ENCODE measurements at places on chromosomes 3 and 15. TPM values are rescaled to one million over a fixed set of nuclear protein-coding genes. Genes with fewer than 3 reads are reported as not detected.

GRCh38 chr15:50280271-50280670 lies 14.7 kb upstream of the HDC start:
- DNase-seq, result no peak

DNA sequence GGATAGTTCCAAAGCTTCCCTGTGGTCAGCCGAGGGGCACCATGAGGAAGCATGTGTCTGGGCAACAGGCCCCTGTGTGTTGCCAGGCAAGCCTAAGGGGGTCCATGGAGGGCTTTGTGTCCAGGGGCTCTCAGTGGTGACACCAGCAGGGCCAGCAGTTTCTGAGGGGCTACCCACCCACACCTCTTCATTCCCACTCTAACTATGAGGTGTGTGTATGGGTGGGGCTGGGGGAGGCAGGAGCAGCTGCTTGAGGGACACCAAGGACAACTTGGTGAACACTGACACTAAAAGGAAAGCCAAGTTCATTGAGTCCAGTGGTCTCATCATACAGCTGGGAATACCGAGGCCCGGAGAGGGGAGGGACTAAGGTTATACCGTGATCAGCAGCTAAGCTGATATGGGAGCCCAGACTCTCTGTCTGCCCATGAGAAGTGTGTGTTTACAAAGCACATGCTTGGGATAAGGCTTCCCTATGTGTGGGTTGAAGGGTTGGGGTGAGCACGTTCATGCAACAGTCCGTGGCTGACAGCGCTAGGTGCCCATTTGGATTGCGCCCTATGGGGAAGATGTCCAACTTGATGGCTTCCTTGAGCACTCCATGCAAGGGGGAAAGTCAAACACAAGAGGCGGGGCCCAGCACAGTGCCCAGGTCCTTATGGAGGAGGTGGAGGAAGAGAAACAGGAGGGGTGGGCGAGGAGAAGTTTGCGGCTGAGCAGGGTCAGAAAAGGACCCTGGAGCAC lies 34.8 kb upstream of the CHRNB4 start:
- DNase-seq, result peak; percentile 33

DNA sequence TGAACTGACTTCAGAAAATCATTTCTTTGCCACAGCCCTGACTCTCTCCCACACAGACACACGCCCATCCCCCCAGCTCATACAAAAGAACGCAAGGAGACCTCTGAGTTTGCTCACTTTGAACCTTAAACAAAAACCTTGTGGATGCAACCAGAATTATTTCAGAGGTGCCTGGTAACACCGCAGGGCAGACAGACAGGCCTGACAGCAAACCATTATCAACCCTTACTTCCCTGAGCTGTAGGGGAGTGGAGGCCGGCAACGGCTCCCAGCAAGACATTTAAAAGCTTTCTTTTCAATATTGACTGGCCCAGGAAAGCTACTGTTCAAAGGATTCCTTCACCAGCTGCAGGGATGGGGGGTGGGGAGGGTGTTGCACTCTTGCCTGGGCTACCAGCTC lies 2.0 kb upstream of the EFCC1 start:
- no peak for DNase-seq

- DNase-seq, result no peak
Observed at GRCh38 chr15:69701198-69701597, 248.6 kb downstream of the RPLP1 start.

DNA sequence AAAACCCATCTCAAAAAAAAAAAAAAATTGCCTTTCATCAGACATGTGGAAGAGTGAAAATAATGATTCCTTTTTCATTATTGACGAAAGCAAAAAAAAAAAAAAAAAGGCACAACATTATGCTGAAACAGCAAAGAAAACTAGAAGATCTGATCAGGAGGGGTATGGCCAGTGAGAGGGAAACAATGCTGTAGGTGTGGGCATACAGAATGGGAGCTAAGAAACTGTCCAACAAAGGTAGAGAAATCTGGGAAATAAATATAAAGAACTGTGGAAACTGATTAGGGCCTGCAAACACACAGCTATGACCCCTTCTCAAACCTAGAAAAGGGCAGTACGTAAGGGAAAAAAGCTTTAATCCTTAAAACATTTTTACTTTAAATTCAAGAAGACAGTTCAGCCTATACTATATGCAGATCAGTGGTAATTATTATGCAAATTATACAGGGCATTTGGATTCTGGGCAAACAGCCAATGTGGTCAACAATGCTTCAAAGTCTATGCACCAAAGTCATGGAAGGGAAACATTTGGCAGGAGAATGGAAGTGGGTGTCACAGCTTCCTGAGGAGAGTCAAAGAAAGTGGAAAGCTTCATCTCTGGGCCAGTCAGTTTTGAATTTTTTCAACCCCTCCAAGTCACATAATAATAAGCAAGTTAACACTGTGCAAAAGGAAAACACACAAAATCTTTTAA lies 68.3 kb upstream of the SLC12A8 start:
- DNase-seq, result no peak

DNA sequence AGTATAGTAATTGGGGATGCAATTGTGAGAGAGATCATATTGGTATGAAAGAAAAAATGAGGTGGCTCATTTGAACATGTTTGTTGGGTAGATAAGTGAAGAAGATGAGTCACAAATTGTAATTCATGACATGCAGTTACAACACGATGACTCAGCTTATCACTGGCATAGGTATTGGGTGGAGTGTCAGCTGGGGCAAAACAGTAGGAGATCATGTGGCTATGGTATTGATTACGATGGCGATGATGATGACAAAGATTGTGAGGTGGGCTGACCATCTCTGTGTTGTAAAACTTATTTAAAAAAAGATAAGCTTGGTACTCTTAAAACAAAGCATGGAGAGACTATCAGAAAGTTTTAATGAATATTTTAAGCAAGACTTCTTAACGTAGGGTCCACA lies 11.6 kb upstream of the DPH6 start:
- no peak for DNase-seq

- DNase-seq, result no peak
Observed at GRCh38 chr15:26421065-26421464, 351.8 kb downstream of the GABRB3 start.

- DNase-seq, result no peak
Observed at GRCh38 chr3:53583161-53583690, 88.8 kb downstream of the CACNA1D start.

DNA sequence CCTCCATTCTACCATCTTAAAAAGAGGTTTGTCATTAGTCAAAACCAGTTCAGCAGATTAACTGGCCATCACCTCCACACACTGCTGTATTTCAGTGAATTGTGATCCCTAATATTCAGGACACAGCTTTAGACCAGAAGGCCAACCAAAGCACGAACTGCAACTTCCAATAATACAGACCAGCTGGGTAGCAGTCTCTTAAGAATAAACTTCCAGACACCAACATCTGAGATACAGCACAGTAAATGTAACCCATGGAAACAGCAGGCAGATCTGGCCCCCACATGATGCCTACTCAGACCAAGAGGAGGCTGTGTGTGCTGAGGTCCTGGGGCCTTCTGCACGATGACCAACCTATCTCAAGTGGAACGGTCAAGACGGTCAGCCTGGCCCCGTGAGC lies 34.9 kb downstream of the SPATA12 start:
- no peak for DNase-seq

DNA sequence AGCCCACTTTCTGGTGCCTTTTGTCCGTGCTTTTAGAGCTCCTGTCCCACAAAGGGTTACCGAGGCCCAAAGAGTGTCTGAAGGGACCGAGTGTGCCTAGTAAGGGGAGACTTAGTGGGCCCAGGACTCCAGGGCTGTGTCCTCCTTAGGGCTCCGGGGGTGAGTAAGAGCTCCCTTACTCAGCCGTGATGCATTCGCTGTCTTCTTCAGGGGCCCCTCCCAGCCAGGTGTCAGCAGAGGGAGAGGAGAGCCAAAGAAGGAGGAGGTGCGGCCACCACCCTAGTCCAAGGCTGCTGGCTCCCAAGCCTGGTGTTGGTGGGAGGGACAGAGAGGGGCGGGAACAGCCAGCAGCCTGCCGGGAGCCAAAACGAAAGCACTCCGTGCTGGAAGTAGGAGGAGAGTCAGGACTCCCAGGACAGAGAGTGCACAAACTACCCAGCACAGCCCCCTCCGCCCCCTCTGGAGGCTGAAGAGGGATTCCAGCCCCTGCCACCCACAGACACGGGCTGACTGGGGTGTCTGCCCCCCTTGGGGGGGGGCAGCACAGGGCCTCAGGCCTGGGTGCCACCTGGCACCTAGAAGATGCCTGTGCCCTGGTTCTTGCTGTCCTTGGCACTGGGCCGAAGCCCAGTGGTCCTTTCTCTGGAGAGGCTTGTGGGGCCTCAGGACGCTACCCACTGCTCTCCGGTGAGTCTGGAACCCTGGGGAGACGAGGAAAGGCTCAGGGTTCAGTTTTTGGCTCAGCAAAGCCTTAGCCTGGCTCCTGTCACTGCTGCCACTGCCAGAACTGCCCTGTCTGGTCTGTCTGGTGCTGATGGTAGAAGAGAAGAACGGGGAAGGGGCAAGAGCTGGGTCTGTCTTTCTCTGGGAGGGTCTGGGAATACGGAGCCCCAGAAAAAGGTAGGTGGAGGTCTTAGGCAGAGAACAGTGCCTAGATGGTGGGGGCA lies at the start of gene IL17RC:
Gene IL17RC (plus strand): TSS at position 365 of the 947 bp plus-strand sequence. CDS start 218 bp downstream, at position 583.
- peak; percentile 90 for DNase-seq

DNA sequence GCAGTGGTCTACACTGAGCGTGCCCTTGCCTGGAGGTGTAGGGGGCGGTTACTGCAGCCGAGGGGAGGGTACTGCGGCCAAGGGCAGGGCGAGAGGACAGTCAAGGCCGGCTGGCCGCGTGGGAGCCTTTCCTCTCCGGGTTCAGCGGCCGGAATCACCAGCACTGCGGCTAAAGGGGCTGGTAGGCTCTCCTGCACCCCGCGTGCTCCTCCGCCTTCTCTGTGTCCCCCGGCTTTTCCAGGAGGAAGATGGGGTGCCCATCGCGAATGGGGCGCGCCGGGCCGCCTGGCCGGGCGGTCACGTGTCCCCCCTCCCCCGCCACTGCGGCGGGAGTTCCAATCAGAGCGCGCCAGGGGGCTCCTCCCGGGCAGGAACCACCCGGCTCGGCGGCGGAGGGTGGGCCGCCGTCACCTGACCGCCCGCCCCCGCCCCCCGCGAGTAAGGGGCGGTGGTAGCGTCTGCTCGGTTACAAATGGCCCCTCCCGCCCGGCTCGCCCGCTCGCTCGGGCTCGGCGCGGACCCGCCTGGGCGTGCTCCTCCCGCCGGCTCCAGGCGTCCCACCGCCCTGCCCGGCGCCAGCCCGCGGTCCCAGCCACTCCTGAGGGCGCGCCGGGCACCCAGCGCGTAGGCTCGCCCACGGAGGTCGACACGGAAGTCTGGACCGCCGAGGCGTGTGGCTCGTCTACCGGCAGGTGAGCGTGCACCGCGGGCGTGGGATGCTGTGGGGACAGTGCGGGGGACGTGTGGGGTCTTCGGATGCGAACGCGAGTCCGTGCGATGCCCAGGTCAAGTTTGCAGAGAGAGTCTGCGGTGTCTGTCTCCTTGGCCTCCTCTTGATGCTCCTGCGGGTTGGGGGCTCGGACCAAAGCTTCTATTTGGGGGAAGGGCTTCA lies 242.6 kb upstream of the TOPAZ1 start:
- DNase-seq, result peak; percentile 63

DNA sequence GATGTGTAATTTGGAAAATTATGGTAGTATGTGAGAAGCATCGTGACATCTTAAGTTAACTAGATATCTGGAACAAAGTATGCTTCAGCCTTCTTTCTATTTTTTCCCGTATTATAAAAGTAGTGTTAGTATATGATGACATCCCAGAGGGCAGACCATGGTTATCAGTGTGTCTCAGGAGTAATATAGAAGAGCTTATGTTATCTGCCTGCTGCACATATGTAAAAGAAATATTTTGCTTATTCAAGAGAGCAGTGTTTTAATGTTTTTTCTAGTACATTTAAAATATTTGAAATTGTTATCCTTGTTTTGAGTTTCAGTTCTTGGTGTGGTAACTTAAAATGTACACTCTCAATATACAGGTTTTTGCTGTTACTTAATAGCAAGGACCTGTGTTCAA lies 24.1 kb downstream of the PLCL2 start:
- no peak for DNase-seq

GRCh38 chr15:89828281-89829145 lies 13.9 kb upstream of the ANPEP start:
- DNase-seq, result peak; percentile 73

GRCh38 chr3:71809321-71810026 lies 24.5 kb upstream of the PROK2 start:
- no peak for DNase-seq

DNA sequence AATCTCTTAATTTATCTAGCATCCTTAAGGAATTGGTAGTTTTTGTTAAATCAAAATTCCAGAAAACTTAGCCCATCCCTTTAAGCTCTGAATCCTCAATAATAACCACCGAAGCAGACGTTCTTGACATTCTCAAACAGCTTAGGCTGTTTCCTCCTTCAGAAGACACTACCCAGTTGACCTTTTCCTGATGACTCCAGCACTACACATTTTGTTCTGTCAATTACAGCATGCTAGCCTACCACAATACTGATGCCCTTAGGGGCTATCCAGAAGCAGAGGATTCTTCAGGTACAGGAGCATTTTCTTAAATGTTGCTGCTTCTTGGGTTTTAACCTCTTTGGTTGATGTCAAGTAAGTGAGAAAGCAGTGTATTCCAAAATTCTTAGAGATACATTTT lies 33.4 kb downstream of the ETV5 start:
- DNase-seq, result no peak

DNA sequence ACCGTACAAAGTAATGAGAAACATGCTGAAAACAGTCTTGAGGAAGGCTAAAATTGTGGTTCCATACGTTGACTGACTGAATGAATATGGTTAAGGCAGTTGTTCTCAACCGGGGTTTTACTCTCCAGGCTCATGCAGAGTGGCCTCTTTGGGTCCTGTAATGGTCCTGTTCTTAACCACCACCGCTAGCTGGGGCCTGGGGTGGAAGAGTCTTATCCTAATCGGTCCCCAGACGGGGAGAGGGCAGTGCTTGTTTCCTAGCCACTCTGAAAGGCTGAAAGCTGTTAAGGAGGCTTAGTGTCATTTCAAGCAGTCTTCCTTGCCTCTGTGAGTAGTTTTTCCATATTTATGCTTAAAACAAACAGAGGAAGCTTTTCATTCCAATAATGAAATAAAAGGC lies 32.0 kb downstream of the SELENOT start:
- DNase-seq, result no peak

- no peak for DNase-seq
Observed at GRCh38 chr3:136885357-136886213, 23.6 kb downstream of the NCK1 start.

Gene SYNPR
- total RNA-seq, result not detected

Gene FBXO22
- total RNA-seq, result 23.2 TPM

Gene MESP2
- 0.45 TPM for total RNA-seq

Gene XCR1
- total RNA-seq, result 0.27 TPM

Gene BUB1B
- total RNA-seq, result 0.67 TPM

Gene ZNF502
- 8.0 TPM for total RNA-seq

Gene GORASP1
- total RNA-seq, result 55.8 TPM

Gene KCNAB1
- total RNA-seq, result 6.2 TPM

Gene NR1I2
- not detected for total RNA-seq
